ENCODE measurements at places on chromosomes 3 and 15.

GRCh38 chr15:40845511-40846284, 1.9 kb downstream of the SPINT1 start:
- DNase-seq: no peak

DNA sequence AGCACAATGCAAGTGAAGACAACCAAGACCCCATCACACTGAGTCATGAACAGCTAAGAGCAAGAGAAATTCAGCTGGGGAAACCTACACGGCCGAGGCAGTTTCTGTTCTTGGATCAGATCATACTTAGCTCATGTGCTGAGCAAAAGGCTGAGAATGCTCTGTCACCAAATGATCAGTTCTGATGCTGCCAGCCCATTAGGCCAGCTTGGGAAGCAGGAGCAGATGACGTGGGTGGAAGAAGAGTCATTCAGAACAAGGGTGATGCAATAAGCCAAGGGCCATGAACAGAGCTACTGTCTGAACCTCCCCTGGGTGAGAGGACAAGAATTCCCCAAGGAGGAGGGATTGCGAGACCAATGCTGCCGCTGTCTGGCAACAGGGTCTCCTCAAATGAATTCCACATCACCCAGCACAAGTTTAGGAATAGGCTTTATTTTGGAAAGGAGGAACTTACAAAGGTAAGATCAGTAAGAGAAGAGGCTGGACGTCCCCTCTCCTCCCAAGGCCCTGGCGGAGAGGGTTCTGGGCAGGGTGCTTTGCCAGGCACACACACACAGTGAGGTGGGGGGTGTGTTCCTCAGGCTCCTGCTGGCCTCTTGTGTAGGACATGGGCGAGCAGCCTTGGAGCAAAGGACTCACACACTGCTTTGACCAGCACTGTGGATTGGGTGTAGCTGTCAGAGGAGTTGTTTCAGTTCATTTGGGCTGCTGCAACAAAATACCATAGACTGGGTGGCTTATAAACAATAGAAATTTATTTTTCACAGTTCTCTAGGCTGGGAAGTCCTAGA, 65.6 kb upstream of the CTXND1 start:
- DNase-seq: no peak

DNA sequence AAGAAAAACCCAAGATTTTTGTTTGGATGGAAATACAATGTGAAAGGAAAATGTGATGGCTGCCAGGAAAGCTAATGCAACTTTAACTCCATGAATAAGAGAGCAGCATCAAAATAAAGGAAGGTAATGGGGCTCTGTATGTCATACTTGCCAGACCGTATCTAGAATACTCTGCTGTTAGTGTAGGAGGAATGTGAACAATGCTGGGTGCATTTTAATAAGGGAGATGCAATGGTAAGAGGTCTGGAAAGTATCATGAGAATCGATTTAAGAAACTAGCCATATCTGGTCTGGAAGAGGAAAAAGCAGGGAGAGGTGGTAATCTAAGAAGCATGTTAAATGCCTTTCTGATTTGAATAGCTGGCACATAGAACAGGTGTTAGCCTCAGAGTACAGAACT, 239.6 kb downstream of the GBE1 start:
- no peak for DNase-seq

DNA sequence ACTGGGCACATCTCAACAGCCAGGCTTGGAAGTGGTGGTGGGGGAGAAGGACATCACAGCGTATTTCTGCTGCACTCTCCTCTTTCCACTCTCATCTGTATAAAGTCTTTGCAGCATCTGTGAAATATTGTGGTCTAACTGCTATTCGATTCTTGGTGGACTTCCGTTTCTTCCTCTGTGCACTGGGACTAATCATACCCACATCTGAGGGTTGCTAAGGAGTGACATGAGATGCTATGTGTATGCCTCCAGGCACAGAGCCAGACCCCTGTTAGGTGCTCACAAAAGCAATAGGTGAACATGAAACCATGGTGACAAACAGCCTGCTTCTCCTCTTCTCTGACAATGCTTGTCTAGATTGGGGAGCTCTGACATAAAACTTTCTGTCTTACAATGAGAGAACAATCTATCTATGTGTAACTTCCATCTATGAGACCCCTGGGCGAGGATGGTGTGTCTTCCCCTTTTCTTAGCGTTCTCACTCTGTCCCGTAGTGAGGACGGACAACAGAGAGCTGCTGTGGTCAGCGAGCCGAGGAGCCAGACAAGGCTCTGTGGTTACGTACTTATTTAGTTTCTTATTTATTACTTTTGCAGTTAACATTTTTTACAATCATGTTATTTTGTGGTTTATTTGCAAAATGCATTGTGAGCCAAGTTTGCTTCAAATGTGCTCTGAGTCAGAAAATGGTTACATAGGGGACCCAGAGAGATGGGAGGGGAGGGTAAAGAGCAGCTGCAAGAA, 196.7 kb upstream of the TPRG1 start:
- DNase-seq: peak; percentile 46

GRCh38 chr3:193589616-193590015, 3.4 kb upstream of the OPA1 start:
- DNase-seq: no peak

- DNase-seq: peak; percentile 49
Measured at GRCh38 chr3:85360742-85361387, 402.1 kb downstream of the CADM2 start.

GRCh38 chr3:16448639-16449070, 64.8 kb downstream of the RFTN1 start:
- DNase-seq: no peak

GRCh38 chr3:157103860-157104259, 56.1 kb downstream of the CCNL1 start:
- DNase-seq: no peak

GRCh38 chr15:90336705-90337141, 15.4 kb upstream of the ZNF774 start:
- DNase-seq: peak; percentile 89

DNA sequence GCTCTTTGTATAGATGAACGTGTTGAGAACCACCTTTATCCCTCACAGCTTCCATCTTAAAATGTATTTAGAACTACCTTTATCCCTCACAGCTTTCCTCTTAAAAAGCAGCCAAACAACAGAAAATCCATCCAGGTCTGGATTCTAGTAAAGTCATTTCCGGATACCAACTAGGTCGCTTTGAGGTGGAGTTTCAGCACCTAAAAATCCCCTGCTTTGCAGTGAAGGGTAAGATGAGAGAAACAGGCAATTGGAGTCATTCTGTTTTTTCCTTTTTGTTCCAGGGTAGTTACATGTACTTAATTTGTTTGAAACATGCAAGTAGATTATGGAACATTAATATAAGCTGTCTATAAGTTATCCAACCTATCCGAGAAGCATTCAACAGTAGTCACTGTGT, 192.0 kb downstream of the UBE2E2 start:
- DNase-seq: no peak

DNA sequence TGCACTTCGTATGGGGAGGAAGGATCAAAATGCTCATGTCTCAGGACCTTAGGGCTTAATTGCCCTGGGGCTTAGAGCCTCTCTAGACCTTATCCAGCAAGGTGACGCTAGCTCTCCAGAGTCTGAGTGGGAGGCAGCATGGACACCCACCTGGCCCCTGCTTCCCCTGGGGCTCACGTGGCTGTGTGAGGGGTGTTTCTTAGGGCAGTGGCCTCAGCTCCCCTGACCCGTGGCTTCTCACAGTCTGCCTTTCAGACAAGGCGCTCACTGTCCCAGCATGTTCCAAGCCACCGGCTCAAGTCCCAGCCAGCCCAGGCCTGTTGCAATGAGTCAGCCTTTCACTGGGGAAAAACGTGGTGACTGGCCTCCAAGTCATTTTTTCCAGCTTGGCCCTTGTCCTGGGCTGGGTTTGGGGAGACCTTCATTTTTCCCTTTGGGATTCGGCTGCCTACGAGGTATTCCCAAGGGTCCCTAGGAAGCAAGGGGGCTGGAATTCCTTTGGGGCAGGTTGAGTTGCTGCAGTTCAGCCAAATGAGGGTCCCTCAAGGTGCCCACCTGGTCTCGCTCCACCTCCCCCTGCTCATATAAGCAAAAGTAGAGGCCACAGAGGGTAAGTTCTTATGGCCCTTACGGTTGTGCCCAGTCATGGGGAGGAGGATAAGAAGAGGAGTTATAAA, 15.7 kb downstream of the BHLHE40 start:
- DNase-seq: no peak

DNA sequence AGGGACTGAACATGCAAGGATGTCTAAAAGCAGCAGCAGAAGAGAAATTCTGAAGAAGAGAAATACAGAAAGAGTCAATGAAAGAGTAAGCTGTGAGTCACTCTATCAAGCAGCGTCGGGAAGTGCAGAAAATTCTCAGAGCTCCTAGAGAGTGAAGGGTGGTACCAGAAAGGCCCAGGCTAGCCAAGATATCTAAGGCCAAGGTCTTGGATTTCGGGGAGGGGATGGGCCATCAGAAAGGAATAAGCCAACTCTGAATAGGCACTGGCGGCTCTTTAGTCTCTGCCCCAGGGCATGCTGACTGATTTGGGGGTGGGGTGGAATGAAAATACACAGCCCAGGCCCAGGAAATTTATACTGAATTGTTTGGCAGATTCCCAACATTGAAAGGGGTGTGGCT, 70.8 kb downstream of the GPR156 start:
- no peak for DNase-seq

- no peak for DNase-seq
Measured at GRCh38 chr3:84881288-84881687, 77.5 kb upstream of the CADM2 start.

All from KBM-7 (cell line).